ENCODE measurements at places on chromosomes 2 and 18.
A peak's percentile ranks its signal among the peaks of the same experiment; 100 is the strongest.

DNA sequence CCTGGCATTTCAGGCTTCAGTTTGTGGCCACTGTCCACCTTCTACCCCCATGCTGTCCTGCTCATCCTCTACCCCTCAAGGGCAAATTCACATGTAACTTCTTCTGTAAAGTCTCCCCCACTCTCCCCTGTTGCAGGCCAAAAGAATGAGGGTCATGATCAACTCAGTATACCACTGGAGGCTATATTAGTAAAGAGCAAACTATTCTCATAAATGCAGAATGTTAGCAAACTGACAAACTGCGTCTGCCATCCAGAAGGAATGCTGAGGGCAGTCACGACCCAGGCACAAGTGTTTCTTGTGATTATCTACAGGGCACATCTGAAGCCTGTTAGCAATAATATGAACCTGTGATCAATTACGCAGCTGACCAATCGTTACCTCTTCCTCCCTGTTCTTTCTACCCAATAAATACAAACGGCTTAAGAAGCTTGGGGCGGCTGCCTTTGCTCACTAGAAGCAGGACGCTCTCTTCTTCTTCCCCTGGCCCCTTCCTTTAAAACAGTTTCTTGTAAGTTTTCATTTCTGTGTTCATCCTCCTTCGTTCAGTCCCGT, 58.3 kb downstream of the SEPTIN10 start:
- DNase-seq: no peak

GRCh38 chr18:62670573-62670972, 44.8 kb upstream of the PHLPP1 start:
- no peak for DNase-seq

- DNase-seq: no peak
Observed at GRCh38 chr2:53259395-53260009, 508.1 kb upstream of the CHAC2 start.

- no peak for DNase-seq
Observed at GRCh38 chr2:136255127-136255526, 137.2 kb upstream of the CXCR4 start.

GRCh38 chr2:95007822-95008221, 17.7 kb upstream of the MAL start:
- DNase-seq: no peak

DNA sequence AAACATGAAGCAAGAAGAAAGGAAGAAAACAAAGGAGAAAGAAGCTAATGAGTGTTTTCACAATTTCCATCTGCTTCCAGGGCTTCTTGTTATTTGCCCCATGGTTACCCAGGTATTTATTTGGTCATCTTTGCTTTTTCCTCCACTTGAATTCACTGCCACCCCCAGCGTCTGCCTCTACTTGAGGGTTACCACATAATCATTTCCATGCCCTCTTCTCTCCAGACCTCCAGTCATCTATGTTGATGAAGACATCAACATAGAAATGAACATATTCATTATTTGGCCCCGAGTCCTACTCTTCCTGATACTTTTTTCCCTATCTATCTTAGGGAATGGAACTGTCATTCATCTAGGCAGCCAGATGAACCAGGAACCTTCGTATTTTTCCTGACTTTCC, 133.6 kb upstream of the CAVIN2 start:
- no peak for DNase-seq

DNA sequence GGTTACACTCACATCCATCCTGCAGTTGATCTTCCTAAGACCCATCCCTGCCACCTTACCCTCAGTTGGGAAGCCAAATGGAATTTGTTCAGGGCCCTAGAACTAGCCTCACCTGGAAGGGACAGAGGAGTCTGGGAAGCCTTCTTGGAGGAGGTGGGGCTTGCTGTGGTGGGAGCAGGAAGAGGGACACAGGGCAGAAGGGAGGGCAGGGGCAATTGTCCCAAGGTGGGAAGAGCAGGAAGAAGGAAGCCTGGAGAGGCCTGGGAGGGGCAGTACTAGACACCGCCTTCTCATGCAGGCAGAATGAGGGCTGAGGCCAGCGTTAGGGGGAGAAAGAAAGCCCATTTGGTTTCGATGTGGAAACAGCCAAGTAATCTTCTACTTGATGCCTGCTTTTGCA, 34.1 kb upstream of the ASPRV1 start:
- DNase-seq: no peak

- no peak for DNase-seq
Observed at GRCh38 chr2:76174505-76174904, 463.8 kb upstream of the GCFC2 start.

DNA sequence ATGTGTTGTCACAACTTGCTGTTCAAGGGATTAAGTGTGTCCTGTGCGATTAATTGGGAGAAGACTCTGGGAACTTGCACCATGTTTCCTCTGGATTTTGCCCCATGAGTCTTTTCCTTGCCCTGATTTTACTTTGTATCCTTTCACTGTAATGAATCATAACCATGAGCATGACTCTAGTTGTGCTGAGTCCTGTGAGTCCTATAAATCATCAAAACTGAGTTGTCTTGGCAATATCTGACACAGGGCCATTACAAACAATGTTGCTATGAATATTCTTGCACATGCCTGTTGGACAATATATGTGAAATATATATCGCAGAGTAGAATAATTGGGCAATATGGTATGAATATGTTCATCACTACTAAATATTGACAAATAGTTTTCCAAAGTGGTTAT, 56.5 kb upstream of the COL5A2 start:
- no peak for DNase-seq

GRCh38 chr2:45067859-45068570, 58.8 kb upstream of the SIX2 start:
- DNase-seq: no peak

- peak; percentile 50 for DNase-seq
Observed at GRCh38 chr18:69000366-69000765, 202.5 kb downstream of the CCDC102B start.

DNA sequence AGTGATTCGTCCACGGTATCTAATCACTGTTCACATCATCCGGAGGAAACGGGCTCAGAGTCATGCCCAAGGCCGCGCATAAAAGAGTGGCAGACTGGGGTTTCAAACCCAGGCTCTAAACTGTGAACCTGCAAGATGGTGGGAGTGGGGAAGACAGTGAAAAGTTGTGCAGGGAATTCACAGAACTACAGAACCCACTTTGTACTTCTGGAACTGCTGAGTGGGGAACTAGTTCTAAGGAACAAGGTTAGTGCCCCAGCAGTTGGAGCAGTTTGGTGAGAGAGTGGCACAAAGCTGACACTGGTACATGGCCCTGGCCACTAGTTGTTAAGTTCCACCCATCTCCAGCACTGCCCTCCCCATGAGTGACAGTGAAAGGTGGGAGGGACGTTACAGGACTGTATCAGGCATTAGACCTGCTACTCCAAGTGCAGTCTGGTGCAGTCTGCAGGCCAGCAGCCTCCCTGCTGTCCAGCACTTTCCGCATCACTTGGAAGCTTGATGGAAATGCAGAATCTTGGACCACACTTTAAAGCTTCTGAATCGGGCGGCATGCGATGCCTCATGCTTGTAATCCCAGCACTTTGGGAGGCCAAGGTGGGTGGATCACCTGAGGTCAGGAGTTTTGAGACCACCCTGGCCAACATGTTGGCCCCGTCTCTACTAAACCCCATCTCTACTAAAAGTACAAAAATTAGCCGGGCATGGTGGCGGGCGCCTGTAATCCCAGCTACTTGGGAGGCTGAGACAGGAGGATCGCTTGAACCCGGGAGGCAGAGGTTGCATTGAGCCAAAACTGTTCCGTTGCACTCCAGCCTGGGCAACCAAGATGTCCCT, 47.3 kb downstream of the C2orf42 start:
- DNase-seq: peak; percentile 54

- no peak for DNase-seq
Observed at GRCh38 chr2:68588589-68588988, 54.8 kb upstream of the PROKR1 start.

GRCh38 chr2:140586379-140586778, 1544.4 kb downstream of the LRP1B start:
- DNase-seq: peak; percentile 32

DNA sequence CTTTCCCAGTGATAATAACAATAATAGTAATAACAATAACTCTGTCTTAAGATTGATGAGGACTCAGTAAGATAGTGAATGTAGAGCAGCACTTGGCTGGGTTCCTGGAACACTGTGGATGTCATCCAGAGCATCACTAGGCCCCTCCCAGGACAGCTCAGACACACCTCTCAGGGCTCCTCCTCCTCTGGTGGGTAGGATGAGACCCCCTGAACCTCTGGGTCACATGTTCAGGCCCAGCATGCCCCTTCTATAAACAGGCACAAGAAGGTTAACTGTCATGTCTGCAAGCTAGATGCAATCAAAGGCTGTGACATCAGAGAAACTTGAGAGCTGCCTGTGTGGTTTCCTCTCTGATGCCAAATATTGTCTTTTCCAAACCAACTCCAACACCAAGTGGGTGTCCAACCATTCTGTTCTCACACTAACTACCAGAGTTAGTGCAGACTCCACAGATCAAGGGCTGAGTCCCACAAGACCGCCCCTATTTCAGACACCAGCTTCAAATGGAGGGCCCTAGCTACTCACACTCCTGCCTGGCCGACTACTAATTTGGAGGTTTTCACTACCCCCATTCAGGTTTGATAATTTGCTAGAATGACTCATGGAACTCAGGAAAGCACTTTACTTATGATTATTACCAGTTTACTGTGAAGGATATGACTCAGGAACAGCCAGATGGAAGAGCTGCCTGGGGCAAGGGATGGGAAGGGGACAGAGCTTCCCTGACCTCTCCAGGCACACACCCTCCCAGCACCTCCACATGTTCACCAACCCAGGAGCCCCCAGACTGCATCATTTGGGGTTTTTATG, 46.4 kb upstream of the BZW1 start:
- peak; percentile 91 for DNase-seq

- no peak for DNase-seq
Observed at GRCh38 chr18:74382481-74383017, 66.9 kb downstream of the C18orf63 start.

- no peak for DNase-seq
Observed at GRCh38 chr18:76842837-76843530, 20.6 kb downstream of the ZNF236 start.

DNA sequence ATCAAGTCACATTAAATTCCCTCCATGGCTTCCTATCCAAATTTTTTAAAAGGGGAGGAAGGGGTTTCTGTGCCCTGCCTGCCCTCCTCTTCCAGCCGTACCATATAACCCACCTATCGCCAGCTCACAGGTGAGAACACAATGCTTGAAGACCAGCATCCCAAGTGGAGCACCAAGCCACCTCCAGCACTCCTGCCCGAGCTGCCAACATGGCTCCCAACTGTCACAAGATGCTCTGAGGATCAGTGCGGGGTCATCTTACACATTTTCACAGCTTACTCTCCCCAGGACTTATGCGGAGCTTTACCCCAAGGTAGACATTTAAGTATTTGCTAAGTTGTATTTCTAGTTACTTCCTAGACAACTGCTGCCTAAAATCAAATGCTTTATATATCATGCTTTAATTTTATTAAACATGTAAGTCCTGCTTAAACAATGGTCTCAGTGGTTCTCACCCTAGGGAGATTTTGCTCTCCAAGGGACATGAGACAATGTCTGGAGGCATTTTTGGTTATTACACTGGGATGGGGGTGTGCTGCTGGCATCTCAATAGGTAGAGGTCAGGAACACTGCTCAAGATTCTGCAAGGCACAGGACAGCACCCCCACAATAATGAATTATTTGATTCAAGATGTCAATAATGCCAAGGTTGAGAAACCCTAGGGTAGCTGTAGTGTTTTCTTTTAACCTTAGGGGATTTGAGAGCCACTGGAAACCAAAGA, 45.8 kb downstream of the SF3B1 start:
- no peak for DNase-seq

DNA sequence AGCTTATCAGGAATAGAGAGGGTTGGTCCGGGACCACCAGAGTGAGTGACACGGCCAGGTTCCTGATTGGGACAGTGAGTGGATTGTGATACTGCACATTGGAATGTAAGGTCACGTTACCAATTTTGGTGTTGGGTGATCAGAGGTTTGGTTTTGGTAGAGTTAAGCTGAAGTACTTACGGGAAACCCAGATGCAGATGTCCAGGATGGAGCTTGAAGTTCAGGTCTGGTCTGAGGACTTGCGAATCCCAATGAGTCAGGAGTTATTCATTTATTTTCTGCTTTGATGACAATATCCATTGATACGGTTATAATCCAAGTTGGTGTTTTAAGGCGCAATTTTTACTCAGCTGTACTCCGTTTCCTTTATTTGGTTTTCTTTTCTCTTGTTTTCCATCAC, 273.6 kb downstream of the ALPK2 start:
- no peak for DNase-seq

GRCh38 chr2:204566439-204566838, 21.2 kb downstream of the PARD3B start:
- DNase-seq: no peak

GRCh38 chr2:130185896-130186295, 3.8 kb downstream of the MZT2B start:
- no peak for DNase-seq

DNA sequence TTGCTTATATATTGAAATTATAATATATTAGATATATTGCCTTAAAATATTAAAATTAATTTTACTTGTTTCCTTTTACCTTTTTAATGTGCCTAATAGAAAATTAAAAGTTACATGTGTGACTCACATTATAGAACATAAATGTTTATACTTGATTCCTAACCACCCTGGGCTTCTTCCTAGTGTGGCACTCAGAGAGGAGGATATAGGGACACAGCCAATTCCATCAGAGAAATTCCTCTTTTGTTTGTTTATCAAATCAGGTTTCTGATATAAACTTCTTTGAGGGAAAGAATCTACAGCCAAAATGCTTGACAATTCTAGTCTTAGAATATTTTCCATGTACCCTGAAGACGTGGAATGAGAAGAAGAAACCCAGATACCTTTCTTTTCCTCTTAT, 348.9 kb upstream of the NRP2 start:
- no peak for DNase-seq

DNA sequence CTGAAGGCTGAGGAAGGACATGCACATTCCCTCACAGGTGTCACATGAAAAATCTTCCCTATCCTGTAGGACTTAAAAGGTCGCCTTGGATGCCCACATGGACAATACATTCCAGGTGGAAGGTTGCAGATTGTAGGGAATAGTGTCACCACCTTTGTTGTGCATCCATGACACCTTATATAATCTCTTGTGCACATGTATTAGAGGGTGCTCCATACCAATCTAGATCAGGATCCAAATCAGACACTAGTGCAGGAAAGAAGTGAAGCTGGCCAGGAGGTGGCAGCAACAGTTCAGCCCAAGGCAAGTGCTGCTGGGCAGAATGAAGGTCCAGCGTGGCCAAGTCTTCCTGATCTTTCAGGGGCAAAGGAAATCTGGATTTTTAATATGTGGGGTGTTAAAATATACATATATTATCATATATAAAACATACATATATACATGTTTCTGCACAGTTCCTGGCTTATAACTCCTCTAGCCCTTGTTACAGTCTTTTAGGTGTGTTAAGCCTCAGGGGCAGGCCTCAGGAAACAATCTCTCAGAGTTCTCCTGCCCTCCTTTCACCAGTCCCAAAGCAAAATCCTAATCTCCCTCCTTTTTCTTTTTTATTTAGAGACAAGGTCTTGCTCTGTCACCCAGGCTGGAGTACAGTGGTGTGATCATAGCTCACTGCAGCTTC, 16.6 kb downstream of the NIF3L1 start:
- peak; percentile 75 for DNase-seq

- DNase-seq: peak; percentile 95
Observed at GRCh38 chr2:46329803-46330775, 32.9 kb downstream of the EPAS1 start.

Measured in mesenchymal stem cell (in vitro differentiated cells and primary cell).